Glutamatergic neuron (in vitro differentiated cells): ENCODE measurements at places on chromosomes 1 and 21. TPM values are rescaled to one million over a fixed set of nuclear protein-coding genes. Genes with fewer than 3 reads are reported as not detected.

The CR1L gene
- not detected for total RNA-seq

The IFFO2 gene
- 107 TPM for total RNA-seq

The SMIM11 gene
- 4.2 TPM for total RNA-seq

The MYBPH gene
- not detected for total RNA-seq

The FCRL2 gene
- not detected for total RNA-seq

The KLHL20 gene
- total RNA-seq: 30.5 TPM

The DRAXIN gene
- 111 TPM for total RNA-seq

The CASQ1 gene
- not detected for total RNA-seq

The ZFP69B gene
- 10.7 TPM for total RNA-seq

The TMEM53 gene
- total RNA-seq: 10.1 TPM

The FLG gene
- total RNA-seq: not detected

DNA sequence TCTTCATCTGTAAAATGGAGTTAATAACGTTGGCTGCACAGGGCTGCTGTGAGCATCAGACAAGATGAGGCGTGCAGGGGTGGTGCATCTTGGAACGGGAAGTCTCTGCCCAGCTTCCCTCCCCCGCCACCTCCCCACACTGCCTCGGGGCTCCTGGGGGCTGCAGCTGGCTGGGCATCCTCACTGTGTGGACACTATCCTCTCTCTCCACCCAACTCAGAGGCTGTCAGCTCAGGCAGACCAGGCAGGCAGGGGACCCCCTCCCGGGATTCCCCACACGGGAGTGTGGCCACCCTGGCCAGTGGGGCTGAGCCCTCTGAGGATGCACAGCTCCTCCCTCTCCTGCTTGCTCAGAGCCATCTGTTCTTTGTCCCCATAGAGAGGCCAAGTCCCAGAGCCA is 122.7 kb downstream of the CCDC185 start:
- no peak for DNase-seq

DNA sequence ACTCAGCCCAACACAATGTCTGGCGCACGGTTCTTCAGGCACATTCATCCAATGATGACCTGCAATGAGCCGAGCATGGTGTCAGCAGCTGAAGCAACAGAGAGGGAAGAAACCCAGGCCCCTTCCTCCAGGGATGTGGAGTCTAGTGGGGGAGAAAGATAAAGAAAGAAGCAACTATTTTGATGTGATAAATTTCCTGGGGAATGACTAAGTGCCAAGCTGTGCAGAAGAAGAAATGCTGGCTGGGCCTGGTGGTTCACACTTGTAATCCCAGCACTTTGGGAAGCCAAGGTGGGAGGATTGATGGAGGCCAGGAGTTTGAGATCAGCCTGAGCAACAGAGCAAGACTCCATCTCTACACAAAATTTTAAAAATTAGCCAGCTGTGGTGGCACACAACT is 561.8 kb downstream of the KIF26B start:
- DNase-seq: no peak

GRCh38 chr1:205706601-205707502 is 26.5 kb upstream of the SLC45A3 start:
- no peak for DNase-seq

GRCh38 chr1:98817821-98818220 is 156.3 kb downstream of the SNX7 start:
- no peak for DNase-seq

GRCh38 chr1:221963742-221964141 is 221.9 kb upstream of the DUSP10 start:
- DNase-seq: no peak

DNA sequence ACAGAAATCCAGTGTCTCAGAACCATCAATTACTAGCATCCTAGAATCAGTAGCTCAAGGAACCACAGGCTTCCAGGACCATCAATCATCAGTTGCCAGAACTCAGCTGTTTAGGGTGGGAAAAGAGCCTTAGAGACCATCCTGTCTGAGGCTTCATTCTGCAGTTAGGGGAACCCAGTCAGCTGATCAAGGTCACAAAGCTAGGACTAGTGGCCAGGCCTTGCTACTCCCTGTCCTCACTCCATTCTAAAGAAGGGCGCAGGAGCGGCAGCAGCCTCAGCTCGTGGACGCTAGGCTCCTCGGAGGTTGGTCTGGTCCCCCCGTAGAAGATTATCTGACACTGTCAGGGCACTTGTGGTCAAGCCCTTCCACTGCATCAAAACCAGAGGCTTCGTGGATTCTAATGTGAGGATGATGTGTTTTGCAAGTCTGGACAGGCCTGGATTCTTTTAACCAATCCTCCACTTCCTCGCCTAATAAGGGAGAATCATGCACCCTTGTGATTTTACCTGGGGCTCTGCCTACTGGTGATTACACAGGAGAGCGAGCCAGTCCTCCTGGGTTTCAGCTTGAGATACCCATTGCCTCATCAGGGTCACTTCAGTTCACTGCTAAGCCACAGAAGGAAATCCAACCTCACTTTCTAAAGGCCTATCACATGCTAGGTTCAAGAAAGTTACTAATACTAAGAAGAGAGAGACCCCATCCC is 41.7 kb upstream of the IFFO2 start:
- no peak for DNase-seq

- DNase-seq: no peak
These were observed 26.8 kb downstream of the SESN2 start for GRCh38 chr1:28286111-28286510.

- DNase-seq: no peak
These were observed 15.7 kb downstream of the HSD11B1 start for GRCh38 chr1:209720326-209720725.

- no peak for DNase-seq
These were observed 57.5 kb downstream of the ERG start for GRCh38 chr21:38440746-38441145.

- DNase-seq: peak; percentile 86
These were observed 6.4 kb upstream of the C1orf159 start for GRCh38 chr1:1122078-1122811.

- DNase-seq: no peak
These were observed 65.4 kb downstream of the RUNX1 start for GRCh38 chr21:34983680-34984086.

GRCh38 chr1:205012391-205013140 is 30.4 kb upstream of the CNTN2 start:
- DNase-seq: no peak

DNA sequence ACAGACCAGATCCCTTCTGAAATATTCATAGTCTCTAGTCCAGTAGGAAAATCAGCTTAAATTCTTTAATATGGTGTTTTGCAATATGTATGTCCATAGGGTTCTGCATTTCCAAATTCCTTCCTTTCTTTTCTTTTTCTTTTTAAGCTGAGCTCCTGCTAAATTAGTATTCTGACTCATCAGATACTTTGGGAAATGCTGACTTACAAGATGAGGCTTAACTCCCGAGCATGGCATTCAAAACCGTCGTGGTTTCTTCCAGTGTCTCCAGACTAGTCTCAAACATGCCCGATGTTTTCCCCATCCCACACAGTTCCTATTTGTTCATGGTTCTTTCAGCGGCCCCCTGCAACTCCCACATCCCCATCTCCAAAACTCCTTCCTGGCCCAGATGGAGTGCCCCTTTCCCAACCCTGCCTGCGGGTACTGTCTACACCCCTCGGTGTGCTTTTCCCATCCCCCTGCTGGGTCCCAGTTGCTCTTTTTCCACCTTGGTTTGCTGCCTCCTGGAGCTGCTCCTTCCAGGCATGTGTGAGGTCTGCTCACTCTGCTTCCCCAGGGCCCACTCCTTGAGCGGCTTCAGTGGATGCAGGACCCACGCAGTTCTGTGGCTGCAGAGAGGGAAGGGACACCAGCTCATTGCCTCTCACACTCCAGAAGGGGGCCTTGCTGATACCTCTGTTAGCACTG is 19.5 kb upstream of the ETV3 start:
- DNase-seq: no peak

DNA sequence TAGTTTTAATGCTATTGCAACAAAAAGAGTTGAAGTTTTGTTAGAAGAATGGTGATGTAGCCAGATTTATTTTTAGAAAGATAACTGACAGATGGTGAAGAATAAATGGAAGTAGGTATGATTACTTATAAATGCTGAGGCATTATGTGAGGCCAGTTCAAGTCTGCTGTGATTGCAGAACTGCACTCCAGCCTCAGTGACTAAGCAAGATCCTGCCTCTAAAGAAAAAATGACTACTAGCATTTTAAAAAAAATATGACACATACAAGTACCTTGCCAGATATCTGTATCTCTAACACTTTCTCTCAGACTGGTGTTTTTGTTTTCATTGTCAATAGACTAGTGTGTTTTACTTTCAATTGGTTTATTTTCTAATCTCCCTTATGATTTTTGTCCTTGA is 1242.4 kb upstream of the ADGRL4 start:
- DNase-seq: no peak

DNA sequence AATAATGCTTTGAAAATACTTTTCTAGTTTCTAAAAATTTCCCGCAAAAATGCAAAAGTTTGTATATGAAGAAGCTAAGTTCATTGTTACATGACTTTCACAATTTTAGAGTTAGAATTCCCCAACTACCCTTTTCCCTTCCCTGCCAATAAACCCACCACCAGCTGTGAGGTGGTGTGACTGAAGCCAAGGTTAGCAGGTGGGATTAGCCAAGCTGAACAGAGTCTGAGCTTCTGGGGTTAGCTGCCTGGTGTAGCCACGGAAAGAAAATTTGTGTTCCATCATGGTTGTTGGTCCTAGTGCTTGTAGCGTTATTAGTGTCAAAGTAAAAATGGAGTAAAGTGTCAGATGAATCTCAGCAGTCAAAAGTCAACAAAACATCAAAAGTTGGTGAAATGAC is 110.9 kb downstream of the ASTN1 start:
- no peak for DNase-seq

GRCh38 chr1:203678943-203679661 is 52.5 kb downstream of the ATP2B4 start:
- no peak for DNase-seq

GRCh38 chr1:26409191-26409807 is 1.3 kb upstream of the LIN28A start:
- DNase-seq: peak; percentile 90

DNA sequence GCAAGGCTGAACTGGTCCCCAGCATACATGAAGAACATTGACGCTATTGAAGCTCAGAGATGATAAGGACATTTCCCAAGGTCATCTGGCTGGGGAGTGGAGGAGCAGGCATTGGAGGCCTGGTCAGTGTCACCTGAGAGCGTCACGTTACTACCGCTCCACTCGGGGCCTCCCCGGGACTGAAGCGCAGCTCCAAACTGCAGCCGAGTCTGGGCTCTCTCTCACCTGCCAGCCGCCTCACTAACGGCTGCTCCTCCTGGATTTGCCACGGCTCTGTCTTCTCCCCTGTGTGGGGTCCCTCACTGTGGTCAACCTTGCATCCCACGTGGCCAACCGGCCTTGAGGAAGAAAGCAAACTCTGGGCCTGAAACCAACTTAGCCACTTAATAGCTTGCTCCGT is 111.3 kb downstream of the ADSS2 start:
- DNase-seq: no peak

DNA sequence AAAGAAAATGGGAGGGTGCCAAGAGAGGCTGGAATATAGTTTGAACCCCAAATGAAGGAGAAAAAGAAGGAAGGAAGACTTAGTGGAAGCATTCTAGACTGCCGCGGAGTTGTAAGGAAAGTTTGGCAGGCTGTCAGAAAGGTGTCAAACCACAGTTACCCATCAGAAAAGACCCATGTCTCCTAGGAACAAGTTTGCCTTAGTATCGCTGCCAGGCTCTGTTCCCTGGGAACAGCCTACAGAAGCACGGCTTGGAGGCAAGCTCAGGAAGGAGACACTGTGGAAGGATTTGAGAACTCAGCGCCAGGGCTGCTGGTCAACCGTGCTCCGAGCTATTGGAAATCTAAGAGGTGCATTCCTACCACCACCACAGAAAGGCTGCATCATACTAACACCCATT is 197.4 kb downstream of the RRAGC start:
- no peak for DNase-seq

GRCh38 chr1:74971982-74972381 is 162.2 kb upstream of the LHX8 start:
- DNase-seq: no peak

DNA sequence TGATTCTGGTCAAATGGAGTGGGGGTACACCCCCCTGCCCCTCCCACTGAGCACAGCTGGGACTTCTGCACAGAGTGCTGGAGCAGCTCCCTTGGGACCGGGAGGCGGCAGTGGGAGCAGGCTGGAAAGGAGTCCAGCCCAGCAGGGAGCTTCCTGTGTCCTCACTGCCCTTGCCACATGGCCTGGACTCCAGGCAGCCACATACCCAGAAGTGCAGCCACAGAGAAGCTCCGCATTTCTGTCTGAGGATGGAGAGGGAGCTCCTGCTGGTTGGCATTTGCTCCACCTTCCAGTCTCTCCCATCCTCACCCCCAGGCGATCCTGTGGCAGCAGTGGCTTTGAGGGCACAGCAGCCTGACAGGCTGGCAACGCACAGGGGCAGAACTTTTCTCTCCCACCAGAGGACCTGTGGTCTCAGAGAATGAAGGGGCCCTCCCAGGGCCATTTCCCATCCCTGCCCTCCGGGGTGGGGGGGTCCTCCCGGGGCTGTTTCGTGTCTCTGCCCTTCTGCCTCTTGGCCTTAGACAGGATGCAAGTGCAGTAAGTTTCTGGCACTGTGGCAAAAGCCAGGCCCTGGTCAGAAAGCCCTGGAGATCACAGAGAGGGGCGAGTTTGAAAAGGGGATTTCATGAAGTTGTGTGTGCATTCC is 103.6 kb upstream of the COL6A1 start:
- no peak for DNase-seq

GRCh38 chr1:176051902-176052518 is 155.1 kb downstream of the COP1 start:
- no peak for DNase-seq

DNA sequence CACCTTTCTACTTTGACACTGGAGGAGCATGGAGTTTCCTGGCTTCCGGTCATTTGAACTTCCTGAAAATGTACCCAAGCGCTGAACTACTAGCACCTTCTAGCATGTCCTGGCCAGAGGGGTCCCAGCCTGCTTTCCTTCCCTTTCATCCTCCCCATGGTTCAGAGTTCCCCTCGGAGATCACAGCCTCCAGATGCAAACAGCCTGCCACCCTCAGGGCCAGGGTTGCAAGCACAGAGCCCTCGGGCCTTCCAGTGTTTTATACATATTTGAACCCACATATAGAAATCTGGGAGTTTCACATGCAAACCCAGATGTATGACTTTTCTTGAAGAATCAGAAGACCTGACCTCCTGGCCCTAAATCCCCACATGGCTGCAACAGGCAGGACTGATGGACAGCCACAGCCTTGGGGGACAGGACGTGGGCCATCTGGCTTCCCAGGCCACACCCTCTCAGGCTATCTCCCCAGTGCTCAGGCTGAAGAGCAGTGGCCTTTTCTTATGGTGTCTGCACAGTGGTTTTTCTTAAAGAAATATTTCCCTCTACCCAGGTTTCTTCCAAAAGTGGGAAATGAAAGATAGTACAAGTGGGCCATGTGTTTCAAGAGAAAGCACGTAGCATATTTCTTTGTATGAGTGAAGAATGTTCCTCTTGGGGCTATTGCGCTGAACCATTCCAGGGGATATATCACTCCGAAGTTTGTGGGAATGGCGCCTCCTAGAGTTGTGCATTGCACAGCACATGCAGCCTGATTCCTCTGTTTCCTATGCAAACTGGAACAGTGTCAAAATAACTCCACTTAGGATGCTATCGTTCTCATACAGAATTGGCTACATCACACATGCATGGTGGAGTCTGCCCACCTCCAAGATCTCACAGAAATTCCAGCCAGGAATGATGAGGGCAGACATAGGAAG is 232.0 kb upstream of the VAMP3 start:
- peak; percentile 22 for DNase-seq
